Progenitor cell of endocrine pancreas (in vitro differentiated cells): ENCODE measurements at places on chromosomes 2 and 18.

DNA sequence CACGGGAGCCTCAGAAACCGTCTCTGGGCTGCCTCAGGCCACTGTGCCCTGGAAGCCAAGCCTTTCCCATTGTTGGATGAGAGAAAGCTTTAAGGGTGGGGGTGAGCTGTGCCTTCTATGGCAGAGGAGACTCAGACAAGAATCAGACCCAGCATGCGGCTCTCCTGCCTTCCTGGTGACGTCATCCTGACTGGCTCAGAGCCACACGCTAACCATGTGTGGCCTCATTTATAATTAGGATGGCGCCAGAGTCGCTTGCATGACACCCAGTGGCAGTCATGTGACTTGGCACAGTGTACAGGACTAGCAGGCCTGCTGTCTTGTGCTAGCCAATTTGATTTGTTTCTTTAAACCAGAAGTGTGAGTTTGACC, 99.1 kb downstream of the SH3BP4 start:
- DNase-seq, result no peak

DNA sequence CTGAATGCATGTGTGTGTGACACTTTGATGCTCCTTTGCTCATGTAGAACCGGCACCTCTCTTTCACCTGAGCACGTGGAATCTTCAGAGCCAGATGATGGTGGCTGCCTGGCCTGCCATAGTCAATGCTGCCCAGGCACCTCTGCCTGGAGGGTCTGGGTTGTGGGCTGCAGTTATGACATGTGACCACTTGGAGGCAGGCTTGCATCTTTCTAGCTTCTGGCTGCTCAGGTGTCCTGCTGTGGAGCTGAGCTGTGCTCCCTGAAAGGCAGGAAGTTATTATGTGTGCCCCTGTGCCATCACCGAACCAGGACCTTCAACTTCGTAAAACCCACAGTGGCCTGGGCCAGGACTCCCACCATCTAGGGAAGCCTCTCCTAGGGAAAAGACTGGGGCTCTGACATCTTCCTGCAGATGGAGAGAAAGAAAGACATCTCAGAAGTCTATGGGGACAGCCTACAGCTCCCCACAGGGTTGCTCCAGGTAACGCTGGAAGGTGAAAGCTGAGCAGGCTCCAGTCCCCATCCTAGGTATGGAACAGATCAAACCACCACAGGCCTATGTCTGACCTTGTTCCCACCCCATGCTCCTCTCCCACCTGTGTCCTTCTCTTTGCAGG, 30.2 kb downstream of the PSD4 start:
- peak; percentile 70 for DNase-seq

- no peak for DNase-seq
These were observed 1.2 kb downstream of the MYL12A start for GRCh38 chr18:3248658-3249359.

- no peak for DNase-seq
These were observed 41.1 kb upstream of the SCG2 start for GRCh38 chr2:223643309-223643708.

- no peak for DNase-seq
These were observed 41.5 kb downstream of the LMAN2L start for GRCh38 chr2:96698221-96698861.

DNA sequence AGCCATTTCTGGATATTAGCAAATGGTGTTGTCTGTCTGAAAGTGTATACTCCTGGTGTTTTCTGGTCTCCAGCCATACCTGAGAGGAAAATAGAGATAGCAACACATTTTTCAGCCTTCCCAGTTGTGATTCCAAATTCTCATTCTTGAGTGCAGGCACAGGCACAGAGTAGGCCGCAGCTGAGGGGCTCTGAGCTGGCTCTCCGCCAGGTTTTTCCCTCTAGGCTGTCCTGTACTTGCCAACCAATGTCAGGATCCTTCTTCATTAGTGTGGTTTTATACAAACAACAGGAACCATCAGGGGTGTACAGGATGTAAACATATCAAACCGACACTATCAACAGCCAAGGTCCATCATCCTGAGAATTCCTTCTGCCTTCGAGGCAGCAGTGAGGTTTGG, 1733.6 kb upstream of the CELF4 start:
- DNase-seq, result no peak

DNA sequence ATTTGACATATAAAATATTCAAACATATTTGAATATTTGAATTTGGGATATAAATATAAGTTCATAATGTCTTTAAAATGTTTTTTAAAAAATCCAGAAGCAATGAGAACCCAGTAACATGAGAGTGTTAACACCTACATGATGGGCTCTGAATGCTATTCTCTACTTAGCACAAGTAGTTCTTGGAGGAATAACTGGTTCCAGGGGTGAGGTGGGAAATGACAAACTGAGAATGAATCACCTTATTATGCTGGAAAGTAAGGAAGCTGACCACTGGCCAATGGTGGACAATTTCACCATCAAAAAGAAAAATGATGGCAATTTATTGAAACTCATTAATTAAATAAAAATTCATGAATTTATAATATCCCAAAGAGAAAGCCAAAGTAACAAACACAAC, 79.6 kb upstream of the NABP1 start:
- no peak for DNase-seq

GRCh38 chr2:236674238-236674637, 104.6 kb downstream of the ACKR3 start:
- DNase-seq, result no peak

DNA sequence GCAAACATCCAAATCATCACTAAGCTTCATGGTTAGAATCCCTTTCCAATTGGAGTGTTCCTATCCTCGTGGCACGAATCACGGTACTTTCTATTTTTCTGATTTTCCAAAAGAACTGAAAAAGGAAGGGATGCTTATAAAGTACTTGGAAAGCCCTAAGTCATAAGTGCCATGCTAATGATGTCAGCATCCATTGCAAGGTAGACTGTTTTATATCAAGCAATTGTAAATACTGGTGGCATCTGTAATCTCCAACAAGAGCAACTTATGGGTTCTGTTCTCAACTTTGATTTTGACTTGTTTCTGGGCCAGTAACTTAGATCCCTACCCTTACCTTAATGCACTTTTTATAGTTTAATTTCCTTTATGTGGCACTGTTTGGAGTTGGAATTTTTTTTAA, 619.5 kb downstream of the BCL11A start:
- DNase-seq, result no peak
